ENCODE measurements at places on chromosomes 13 and 19.

DNA sequence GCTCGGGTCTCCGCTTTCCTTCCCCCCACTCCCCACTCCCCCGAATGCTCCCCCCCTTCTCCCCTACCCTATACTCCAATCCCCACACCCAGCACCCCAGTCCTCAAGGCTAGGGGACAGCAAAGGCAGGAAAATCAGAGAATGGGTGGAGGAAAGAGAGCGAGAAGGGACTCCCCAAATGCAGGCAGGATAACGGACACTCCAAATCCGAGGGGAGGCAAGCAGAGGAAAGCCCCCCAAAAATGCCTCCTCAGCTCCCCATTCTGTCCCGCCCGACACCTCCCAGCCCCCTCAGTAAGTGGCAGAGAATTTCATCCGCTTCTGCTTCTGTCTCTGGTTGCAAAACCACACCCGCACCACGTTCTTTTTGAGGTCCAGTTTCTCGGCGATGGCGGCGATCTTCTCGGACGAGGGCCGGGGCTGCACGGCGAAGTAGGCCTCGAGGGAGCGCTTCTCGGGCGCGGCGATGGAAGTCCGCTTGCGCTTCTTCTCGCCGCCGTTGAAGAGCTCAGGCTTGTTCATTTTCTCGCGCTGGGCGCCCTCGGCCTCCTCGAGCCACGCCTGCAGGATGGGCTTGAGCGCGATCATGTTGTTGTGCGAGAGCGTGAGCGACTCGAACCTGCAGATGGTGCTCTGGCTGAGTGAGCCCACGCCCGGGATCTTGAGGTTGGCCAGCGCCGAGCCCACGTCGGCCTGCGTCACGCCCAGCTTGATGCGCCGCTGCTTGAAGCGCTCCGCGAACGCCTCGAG is 2.1 kb downstream of the POU4F1 start:
- no peak for DNase-seq

DNA sequence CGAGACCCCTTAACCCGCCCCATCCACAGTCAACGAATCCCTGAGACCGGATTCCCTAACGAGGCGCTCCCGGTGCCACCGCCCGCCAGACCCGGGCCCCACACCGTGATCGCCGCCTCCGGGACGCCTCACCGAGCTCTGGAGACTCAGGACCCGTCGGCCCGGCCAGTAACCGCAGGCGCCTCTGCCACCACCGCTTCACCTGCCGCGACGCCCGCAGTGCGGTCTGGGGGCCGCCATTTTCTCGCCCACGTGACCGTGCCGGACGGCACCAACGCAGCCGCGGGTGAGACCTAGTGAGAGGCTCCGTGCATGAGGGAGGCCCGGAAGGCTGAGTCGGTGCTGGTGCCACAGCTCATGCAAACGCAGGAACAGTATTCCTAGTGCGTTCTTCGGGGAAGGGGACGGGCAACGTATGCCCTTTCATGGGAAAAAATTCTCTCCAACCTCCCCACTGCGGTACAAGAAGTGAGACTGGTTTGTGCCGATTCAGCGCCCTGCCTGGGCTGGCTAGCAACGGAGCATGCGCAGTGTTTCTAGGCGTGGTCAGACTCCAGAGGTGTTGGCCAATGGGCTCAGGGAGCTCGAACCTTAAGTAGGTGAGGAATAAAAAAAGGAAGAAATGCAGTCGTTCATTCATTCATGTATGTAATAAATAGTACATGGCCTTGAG is at the start of gene DOHH:
Gene DOHH, minus strand, starts transcription at position 246 of the 673 bp plus-strand sequence. CDS start 3,860 bp downstream, outside the sequence.
- peak; percentile 95 for DNase-seq

DNA sequence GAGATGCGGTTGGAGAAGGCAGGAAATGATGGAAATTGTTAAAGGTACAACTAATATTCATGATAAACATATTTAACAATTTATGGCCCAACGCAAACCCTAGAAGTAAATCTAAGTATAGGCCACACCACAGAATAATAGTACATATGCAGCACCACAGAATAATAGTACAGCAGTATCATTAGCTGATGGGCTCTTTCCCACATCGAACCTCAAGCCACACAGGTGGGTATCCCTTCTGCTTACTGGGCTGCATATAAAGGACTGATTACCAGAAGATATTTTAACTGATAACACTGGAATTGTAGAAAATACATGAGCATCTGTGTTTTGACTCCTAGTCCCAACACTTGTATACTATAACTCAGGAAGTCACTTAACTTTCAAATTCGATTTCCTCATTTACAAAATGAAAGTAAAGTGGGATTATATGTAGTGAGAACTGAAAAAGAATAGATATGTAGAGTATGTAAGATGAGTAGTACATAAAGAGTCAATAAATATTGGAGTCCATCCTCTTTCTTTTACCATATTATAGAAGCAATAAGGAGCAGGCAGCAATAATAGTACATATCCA is 91.5 kb downstream of the TSC22D1 start:
- DNase-seq, result no peak

DNA sequence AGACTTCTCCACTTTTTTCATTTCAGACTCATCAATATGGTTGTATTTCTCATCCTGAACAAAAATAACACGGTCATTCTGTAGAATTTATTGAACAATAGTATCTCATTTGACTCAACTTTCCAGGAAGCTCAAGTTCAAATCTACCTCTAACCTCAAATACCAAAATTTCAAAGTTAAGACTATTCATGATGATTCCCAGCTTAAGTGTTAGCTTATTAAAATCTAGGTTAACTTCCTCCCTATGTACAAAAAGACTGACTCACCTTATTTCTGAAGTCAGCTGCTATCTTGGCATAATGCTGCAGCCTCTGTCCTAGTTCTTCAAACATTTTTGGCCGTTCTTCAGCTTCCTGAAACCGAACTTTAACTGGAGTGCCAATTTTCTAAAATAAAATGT is 23.2 kb downstream of the HSPH1 start:
- DNase-seq, result no peak

DNA sequence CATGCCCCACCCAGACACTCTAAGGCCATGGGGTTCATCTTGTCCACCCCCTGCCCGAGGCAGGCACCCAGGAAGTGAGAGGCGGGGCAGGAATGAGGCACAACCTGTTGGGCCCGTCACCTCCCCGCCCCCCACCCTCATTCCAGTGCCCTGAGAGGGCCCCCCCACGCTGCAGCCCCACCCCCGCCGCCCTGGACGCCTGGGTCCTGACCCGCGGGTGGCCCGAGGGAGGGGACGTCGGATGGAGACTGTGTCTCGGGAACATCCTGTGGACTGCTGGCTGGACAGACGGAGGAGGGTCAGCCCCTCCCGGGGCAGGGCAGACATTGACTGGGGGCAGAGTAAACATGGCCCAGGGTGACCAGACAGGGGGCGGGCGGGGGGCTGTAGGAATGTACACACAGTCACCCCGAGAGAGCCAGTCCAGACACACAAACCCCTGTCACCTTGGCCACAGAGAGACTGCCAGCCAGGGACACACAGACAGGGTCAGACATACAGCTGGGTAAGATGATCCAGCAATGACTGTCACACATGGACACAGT is 7.4 kb upstream of the JUNB start:
- DNase-seq, result no peak

- DNase-seq, result no peak
Observed at GRCh38 chr19:3932931-3933810, at the start of gene NMRK2. Gene NMRK2 (plus strand): TSS chr19:3933069. CDS start chr19:3933672, 603 bp downstream.

DNA sequence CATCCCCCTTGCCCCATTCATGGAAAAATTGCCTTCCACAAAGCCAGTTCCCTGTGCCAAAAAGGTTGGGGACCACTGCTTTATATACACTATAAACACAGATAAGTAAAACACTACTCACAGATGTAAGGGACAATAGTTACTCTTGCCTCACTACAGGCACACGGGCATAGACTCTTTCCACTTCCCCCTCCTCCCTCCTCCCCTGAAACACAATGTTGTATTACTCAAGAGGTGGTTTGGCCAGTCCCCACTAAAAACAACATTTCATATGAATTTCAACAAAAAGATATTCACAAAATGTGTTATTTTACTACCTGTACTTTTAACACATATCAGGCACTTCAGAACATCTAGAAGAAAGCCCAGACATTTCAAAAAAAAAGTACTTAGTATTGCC is 45.1 kb downstream of the EPSTI1 start:
- no peak for DNase-seq
